ENCODE measurements at places on chromosomes 6 and 20. TPM values are rescaled to one million over a fixed set of nuclear protein-coding genes. Genes with fewer than 3 reads are reported as not detected.

- no peak for DNase-seq
These were observed 405.4 kb downstream of the PREX1 start for GRCh38 chr20:48422242-48422960.

DNA sequence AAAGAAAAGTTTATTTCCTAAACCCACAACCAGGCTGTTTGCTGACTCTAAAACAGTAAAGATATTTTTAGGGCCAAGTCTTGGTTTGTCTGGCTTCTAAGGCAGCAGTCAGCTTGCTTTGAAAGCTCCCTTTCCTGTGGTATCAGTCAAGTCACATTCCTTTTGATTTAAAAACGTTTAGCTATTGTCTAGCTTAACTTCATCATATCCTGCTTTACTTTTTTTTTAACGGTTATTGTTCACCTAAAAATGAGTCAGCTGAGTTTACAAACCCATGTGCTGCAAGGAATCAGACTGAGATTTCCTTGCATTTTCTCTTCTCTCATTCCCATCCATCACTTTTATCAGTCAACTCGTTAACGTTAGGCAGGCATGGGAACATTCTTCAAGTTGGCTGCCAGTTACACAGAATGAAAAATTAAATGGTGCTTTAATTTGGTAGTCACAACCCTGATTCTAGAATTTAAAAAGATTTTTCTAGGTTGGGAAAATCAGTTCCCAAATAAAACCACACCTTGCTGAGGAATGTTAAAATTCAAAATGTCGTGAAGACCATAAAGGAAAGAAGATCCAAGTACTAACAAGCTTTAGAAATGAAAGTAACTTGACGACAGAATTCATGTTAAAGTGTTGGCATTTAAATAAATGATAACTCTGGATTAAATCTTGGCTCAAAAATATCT lies 45.9 kb downstream of the ELOVL5 start:
- no peak for DNase-seq

- no peak for DNase-seq
These were observed 30.4 kb downstream of the KCNQ5 start for GRCh38 chr6:72651967-72652956.

- DNase-seq = no peak
These were observed 501.5 kb upstream of the FLRT3 start for GRCh38 chr20:14838663-14839628.

DNA sequence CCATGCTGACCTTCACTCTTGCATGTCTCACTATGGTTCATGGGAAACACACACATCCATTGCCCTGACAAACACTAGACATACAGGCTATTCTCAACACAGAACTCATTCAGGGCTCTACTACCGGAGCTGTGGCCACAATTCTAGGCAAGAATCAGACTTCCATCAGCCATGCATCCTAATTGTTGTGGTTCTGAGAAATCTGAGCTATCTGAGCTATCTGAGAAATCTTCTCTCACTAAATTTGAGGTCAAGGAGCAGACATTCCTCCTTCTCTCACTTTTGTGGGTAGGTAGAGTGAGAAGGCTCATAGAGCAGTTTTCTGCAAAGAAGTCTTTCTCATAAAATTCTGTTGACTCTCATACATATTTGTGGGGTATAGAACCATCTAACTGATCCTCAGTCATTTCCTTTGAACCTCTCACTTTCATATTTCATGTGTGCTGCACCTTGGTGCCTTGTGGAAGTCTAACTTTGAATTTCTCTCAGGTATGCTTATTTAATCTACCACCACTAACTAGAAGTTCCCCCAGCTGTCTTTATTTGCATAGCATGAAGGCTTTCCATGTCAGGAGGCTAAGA lies 43.6 kb downstream of the ADGRF1 start:
- DNase-seq = no peak

GRCh38 chr20:32395066-32395465 lies 36.9 kb downstream of the ASXL1 start:
- DNase-seq = no peak

DNA sequence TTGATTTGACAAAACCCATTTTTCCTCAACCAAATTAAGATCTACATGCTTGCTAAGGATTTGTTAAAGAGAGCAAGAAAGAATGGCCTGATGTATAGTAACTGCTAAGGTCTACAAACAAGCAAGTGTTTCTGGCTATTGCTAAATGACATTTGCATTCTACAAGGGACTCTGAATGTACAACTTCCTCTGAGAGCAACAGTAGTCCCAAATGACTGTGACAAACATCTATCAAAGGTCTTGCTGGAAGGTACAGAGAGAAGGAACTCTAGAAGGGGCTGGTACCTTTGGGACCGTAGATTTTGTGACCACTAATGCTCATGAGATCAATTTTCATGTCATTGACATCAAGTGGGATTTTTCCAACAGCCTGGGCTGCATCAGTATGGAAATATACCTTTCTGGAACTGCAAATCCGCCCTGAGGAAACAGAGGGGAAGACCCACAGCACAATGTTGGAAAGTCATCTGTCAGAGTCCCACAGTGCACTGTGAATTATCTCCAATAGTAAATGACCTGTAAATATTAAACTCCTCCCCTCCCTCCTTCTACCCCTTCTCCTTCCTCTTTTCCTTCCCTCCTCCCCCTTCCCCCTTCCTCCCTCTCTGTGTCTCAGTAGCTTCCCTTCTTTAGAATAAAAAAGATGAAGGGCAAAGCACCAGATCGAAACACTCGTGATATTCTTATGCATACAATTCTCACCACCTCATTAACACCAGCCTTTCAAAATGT lies 15.9 kb upstream of the CPNE1 start:
- DNase-seq = no peak

DNA sequence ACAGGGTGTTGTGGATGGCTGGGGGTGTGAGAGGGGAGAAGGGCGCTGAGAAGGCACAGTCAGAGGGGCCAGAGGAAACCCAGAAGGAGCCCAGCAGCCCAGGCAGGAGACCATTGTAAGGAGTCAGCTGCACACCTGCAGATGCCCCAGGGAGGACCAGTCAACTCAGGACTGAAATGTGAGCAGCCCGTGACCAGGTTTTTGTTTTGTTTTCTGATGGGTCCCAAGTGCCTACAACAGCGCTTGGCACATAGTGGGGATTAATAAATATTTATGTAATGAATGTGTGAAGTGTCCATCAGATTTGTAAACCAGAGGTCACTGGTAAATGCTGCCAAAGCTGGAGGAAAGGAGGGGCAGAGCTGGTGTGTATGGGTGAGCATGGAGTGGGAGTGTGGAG lies 30.2 kb downstream of the TRAM2 start:
- DNase-seq = no peak

- DNase-seq = no peak
These were observed 60.1 kb downstream of the MTHFD1L start for GRCh38 chr6:150925590-150925928.

GRCh38 chr20:24296477-24297261 lies 172.8 kb upstream of the SYNDIG1 start:
- DNase-seq = no peak

- DNase-seq = no peak
These were observed 641 bp downstream of the TEAD3 start for GRCh38 chr6:35496036-35496840.

DNA sequence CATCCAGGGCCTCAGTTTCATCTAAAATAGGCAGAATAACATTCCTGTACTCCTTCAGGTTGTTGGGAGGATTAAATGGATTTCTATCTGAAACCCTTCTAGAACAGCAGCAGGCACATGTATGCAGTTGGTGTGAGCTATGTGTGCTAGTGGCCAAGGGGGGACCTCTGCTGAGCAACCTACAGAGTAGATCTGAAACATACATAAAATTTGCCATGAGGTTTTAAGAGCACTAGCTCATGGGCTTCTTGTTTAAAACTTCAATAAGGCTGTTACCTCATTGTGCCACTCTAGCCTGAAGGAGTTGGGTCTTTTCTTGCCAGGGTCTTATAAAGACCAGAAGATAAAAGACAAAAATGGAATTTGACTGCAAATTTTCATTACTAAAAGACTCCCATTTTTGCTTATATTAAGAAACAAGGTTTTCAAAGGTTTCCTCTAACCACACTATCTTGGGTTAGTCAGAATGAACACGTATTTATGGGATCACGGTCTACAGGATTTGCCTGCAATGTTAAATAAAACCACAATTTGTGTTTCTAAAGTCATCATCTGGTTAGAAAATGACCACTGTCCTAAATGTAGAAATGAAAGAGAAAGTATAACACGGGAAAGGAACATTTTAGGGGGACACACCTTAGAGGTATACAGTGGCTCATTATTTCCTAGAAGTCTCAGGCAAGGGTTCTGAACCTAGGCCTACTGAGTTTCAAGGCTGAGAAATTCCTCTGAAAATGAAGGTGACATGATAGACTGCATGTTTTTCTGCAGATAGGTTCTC lies 144.9 kb upstream of the OLIG3 start:
- no peak for DNase-seq

GRCh38 chr6:5122504-5123112 lies 37.5 kb downstream of the PPP1R3G start:
- no peak for DNase-seq

- DNase-seq = peak; percentile 8
These were observed 43.0 kb upstream of the FRMD1 start for GRCh38 chr6:168122011-168122410.

DNA sequence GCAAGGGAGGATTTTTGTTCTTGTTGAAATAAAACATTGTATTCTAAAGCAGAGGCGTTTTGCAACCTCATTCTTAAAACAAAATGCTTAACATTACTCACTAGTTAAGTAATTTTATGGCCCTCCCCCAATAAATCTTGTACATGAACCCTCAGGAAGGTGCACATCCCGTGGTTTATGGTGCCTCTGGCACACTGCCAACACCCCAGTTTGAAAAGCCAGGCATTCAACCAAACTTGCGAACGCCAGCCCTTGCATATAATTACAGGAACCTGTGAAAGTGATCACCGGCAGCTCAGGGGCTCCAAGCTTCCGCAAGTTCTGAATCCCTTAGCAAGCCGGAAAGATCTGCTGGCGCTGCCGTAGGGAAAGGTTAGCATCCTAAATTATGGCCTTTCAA lies 1109.0 kb upstream of the FLRT3 start:
- no peak for DNase-seq

DNA sequence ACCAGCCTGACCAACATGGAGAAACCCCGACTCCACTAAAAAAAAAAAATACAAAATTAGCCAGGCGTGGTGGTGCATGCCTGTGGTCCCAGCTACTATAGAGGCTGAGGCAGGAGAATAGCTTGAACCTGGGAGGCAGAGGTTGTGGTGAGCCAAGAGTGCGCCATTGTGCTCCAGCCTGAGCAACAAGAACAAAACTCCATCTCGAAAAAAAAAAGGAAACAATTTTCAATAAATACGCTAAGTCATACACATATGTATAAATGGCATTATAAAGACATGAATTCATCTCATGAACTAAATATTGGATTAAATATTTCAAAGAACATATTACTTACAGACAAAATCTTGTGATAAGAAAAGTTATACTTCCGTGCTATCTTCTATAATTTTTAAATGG lies 2.9 kb downstream of the ARHGAP18 start:
- no peak for DNase-seq

GRCh38 chr6:46052479-46052878 lies 36.8 kb upstream of the CLIC5 start:
- no peak for DNase-seq

SIRPB2 gene
- 3.7 TPM for total RNA-seq

WTAP gene
- total RNA-seq = 75.4 TPM

FNDC1 gene
- 2.3 TPM for total RNA-seq

PRND gene
- not detected for total RNA-seq

PCED1A gene
- 48.8 TPM for total RNA-seq

ABHD16B gene
- not detected for total RNA-seq

GHRH gene
- not detected for total RNA-seq

DZANK1 gene
- 3.3 TPM for total RNA-seq

All from mucosa of gallbladder (tissue), 1 donor.